ENCODE measurements at places on chromosomes 1 and 21. TPM values are rescaled to one million over a fixed set of nuclear protein-coding genes. Genes with fewer than 3 reads are reported as not detected.

The CLEC20A gene
- not detected for total RNA-seq

GRCh38 chr1:2980073-2980791, 41.0 kb upstream of the ACTRT2 start:
- peak; percentile 42 for DNase-seq

The NEGR1 gene
- total RNA-seq: 15.2 TPM

DNA sequence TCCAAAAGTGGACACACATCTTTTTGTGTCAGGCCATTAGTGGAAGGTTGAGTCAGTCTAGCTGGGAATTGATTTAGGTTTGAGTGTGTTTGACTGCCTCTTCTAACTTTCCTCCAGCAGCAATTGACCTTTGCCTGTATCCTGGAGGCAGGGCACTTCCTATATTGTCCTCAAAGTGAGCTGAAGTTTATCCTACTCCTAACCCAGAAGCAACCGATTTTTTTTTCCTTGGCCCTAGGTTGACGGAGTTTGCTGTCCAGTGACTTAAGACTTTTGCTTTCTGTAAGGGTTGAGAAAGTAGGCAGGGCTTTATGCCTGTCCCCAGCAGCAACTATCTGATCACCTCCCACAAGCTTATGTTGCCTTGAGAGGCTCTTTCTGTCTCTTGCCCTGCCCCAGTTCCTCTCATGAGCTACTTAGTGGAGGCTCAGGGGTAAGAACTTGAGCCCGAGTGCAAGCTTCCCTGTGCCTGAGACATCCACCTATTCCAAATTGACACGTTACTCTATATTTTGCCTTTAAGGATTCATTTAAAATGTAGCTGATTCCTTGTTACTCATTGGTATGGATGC, 30.9 kb downstream of the SLC35F3 start:
- no peak for DNase-seq

GRCh38 chr1:162168261-162168660, 98.8 kb downstream of the NOS1AP start:
- DNase-seq: no peak

- no peak for DNase-seq
Observed at GRCh38 chr1:110636149-110636935, 30.2 kb upstream of the KCNA2 start.

DNA sequence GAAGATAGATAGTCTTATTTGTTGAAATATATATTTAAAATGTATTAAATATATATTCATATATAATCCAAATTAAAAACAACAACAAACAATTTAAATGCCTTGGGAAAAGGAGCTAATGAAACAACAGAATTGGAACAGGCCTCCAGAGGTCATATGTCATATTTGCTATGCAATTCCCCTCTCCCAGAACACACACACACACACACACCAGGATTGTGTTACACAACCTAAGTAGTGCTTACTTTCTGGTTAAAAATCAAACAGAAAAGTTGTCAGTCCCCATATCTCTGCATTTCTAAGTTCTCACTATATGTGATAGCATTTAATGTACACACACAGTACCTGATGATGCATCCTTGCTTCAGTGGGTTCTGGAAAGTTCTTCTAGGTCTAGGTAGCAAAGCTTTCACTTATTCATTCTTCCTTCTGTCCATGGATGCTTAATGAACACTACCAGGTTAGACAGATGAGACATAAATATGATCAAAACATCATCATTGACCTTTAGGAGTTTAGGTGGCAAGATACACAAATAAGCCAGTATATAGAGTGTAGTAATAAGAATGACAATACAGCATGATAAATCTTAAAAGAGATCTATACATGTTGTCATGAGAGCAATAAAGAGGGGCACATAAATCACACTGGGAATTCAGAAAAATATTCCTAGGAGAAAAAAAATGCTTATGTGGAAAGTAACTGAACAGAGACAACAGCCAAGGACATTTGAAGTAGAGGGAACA, 662.8 kb downstream of the PTPRC start:
- DNase-seq: no peak

- no peak for DNase-seq
Observed at GRCh38 chr1:82018319-82018718, 217.6 kb downstream of the ADGRL2 start.

- no peak for DNase-seq
Observed at GRCh38 chr1:107139833-107140702, 771 bp upstream of the NTNG1 start.

DNA sequence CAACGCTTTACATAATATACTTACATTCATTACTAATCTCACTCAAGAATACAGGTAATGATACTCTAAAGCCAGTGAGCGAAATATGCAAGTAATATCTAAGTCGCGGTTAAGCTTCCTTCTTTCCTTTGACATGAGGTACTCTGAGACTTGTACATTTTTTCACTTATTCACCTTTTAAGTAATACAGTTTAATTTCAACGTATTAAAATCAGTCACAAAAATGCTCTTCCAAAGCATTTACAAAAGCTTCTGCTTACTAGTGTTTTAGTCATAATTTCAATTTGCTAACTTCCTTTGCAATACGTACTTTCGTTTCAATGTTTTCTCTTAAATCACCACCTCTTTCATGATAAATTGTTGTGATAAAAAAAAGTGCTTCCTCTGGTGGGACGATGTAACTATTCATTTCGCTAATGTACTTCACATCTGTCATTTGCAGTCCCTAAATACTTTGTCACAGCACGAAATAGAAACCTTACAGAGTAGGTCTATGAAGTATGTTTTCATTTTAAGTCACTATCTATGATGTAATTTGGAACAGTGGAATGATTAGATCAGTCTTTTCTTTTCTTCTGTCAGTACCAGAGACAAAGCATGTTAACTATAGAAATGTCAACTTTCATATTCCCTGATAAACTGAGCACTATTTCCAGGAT, 34.0 kb upstream of the ADGRL4 start:
- no peak for DNase-seq

DNA sequence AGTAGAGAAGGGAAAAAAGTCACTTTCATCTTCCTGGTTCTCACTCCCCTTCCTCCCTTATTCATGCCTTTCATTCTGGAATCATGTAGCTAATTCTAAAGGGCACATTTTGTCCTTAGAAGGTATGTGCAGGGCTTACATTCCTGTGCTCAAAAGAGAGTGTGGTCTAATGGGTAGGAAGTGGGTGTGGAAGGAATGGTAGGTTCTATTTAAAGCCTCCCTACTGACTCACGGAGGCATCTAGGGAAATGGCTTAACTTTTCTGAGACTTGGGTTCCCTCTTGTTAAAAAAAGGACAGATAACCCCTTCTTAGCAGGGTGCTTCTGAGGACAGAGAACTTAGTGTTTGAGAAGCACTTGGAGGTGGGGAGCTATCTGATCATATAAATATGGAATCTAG, 249.3 kb upstream of the DUSP10 start:
- no peak for DNase-seq
